OCI-LY7 (cell line): ENCODE measurements at places on chromosomes 7 and 10.

DNA sequence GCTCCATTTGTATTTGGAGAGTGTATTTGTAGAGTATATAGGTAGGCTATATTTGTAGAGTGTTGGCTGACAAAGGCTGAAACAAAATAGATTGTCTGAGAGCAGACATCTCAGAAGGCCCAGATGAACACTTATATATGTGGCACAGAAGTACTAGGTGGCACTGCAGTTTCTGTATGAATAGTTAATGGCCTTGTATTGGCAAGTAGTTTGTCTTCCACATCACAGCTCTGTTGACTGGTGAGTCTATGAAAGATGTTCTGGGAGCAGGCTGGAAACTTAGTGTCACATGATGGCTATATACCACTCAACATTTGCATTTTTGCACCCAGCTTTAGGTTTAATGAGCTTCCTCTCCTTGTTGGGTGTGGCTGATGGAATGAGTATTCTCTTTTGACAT lies 51.9 kb downstream of the CCNY start:
- no peak for DNase-seq

GRCh38 chr10:48555310-48556042 lies 49.4 kb downstream of the ARHGAP22 start:
- no peak for DNase-seq

DNA sequence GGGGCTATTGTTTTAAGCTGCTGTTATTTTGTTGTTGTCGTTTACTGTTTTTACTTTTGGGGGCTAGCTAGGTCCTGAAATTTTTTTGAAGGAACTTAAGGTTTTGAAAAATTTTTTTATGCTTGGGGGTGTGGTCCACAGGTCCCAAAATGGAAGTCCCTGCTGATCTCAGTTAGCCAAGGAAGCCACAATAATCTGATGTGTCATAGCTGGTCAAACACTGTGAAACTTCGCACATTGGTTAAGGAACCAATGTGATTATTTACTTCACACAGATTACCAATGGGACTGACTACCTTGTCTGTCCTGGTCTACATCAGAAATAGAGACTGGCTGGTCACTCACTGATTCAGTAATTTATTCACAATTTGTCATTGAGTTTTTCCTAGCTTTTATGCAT lies 29.5 kb upstream of the HYCC1 start:
- no peak for DNase-seq

GRCh38 chr7:103065667-103066066 lies 8.9 kb downstream of the FBXL13 start:
- DNase-seq, result peak; percentile 69

- DNase-seq, result no peak
Observed at GRCh38 chr10:4456279-4456678, 369.7 kb upstream of the AKR1E2 start.

- DNase-seq, result no peak
Observed at GRCh38 chr7:29613100-29613499, 49.5 kb downstream of the PRR15 start.

GRCh38 chr7:63925626-63926460 lies 72.8 kb upstream of the ZNF722 start:
- DNase-seq, result no peak

DNA sequence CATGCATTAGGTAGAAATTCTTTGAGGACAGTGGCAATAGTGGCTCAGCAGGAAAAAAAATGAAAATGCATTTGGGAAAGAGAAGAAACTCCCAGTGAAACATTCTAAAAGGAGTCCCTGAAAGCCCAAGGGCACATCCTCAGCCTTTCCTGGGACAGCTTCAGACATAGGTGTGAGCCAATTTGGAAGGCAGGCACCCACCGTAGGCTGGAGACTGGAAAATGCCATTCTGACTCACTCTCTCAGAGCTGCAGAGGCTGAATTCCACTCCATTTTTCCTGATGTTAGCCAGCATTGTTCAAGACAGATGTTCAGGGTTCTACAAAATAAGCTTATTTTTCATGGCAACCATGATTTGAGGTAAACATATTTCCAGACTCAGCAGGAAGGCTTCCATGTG lies 379.0 kb upstream of the FZD8 start:
- DNase-seq, result no peak

GRCh38 chr7:66150471-66150870 lies 35.8 kb downstream of the CRCP start:
- DNase-seq, result no peak

DNA sequence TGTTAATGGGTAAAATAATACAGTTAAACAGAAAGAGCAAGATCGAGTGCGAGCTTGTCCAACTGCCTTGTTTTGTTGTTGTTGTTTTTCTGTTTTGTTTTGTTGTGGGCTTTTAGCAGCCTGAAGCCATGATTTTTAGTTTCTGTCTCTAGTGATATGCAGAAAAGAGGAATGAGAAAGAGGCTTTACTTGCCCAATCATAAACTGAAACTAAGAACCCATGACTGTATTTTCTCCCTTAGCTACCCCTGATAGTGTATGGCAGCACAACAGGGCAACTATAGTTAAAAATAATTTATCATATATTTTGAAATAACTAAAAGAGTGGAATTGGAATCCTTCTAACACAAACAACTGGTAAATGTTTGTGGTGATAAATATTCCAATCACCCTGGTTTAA lies 493.9 kb downstream of the GLRX3 start:
- no peak for DNase-seq

DNA sequence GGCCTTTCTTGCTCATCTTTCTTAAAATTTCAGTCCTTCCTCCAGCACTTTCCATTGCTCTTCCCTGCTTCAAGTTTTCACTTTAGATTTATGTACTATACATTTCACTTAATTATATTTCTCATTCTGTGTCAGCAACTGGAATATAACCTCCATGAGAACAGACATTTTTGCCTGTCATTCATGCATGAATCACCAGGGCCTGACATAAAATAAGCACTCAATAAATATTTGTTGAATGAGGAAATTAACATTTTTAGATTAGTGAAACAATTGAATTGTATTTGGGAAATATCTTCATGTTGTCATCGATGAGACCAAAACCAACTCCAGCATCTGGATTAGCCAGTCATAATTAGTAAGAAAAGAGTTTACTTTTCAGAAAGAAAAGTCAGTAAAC lies 6.1 kb downstream of the SAMD9L start:
- DNase-seq, result no peak

GRCh38 chr7:45054442-45054841 lies 34.3 kb downstream of the NACAD start:
- no peak for DNase-seq

DNA sequence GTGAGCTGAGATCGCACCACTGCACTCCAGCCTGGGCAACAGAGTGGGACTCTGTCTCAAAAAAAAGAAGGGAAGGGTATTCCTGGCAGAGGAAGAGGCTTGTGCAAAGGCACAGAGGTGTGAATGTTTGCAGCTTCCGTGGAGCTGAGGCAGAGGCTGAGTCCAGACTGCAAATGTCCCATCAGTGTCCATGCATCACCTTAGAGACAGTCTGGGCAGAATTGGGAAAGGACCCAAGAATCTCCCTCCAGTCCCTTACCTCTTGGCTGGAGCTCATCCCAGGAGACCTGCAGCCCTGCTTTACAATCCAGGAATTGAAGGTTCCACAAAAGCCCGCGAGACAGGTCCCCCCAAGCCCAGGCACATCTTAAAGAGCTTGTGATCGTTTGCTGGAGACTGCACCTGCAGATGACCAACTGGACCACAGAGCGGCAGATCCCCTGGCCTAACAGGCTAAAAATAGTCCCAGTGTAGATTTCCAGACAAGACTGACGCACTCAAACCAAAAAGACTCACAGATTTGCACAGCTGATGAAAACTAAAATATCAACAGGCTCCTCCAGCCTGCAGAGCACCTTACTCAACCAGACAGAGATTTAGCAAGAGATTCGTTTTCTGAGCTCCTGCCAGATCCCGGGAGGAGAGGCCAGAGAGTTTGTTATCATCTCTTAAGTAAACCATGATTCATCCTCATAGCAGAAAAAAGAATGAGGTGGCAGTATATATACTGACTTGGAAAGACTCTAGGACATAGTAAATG lies 22.9 kb upstream of the NANOS1 start:
- no peak for DNase-seq

DNA sequence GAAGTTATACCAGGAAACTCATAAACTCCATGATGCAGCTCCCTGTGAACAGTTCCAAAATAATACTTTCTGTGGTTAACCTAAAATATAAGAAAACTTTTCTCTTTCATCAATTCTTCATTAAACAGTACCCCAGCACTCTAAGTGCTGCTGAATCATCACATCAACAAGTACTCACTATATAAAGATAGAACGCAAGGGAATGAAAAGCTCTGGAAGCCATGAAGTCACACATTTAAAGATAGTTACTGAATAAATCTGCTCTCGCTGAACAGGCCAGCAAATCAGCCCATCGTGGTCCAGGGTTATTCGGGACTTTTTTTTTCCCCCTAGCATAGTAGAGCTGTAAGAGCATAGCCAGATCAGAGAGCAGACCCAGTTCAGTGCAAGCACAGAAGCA lies 254.3 kb downstream of the IPMK start:
- DNase-seq, result no peak

DNA sequence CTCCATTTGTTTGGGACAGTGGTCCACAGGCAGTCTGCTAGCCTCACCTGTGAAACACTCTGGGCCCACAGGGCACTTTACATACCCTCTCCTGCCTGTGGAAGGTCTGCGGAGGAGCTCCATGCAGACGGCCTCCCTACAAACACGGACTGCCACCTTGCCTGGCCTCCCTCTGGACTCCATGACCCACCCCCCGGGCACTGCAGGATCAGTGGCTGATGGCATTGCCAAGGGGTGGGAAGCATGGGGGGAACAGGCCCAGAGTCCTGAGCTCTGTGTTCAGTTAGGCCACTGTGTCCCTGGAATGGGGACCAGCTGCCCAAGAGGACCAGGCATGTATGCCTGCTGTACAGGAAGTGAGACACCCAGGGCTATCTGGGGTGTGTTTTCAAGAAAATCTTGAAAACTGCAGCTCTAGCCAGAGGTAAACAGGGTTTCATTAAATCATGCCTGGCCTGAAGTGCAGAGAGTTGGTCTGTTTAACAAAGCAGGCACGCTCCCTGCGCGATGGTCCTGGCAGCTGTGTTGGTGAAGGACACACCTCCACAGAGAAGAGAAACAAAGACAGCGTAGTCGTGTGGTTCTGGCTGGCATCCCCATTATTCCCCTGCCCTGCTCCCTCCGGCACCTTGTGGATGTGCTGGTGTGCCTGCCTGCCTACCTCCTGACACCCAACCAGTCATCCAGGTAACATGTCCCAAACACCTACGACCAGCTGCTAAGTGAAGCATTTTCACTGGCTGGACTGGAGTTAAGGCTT lies 470.8 kb upstream of the ZMIZ1 start:
- no peak for DNase-seq

DNA sequence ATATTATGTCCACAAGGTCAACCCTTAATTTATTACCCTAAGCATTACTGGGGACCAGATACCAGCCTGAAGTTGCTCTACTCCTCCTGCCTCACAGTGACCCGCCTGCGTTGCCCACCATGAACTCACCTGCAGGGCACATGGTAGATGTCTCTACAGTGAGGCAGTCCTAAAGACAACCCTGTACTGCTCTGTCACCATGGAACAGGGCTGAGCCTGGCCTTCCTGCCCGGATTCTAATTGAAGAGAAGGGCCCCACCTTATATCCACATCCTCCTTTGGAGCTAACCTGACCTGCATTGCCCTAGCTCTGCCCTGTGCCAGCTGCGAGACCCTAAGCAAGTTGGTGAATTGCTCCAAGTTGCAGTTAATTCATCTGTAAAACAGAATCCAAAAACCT lies 4.1 kb downstream of the SH3PXD2A start:
- no peak for DNase-seq

DNA sequence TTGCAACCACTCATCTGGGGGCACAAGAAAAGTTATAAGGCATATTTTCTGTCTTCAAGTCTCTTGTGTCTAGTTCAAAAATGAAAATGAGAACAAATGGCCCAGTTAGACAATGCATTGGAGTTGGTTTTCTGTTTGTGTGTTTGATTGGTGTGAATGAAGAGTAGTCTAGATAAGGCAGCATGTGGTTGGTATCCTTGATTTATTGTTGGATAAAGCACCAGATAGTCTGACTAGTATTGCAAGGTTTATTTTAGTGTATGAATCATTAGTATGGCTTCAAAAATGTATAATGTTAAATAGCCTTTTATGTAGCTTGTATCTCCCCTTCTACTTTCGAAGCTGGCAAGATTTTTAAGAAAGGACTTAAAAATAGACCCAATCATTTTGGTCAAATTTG lies 237.3 kb downstream of the CDK14 start:
- DNase-seq, result no peak

DNA sequence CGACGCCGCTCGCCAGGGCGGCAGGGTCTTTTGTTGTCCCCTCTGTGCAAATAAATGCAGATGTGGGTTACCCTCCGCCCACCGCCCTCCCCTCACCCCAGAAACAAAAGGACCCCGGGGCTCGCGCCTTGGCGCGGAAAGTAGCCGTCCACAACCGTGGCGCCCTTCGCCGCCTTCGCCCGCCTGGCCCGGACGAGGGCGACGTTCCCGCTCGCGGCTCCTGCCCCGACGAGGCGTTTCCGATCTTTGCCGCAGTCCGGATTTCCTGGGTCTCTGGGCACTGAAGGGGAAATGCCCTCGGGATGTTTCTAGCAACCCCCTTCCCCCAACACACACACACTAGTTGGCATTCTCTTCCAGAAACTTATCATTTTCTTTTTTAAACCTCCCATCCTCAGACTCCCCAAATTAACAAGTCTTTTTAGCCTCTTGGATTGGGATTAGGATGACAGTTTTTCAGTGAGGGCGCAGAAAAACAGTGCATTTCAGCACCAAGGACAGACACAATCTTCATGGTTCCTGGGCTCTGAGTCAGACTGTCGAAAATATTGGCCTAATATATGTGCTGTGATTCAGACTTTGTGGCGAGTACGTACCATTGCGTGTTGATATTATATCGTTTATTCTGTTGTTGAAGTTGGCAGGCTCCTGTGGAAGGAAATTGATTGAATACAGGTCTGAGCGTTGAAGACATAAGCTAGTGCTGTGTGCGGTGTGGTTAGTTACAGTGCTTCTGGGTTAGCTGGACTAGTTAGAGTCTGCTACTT lies 771 bp downstream of the PHYHIPL start:
- DNase-seq, result no peak

- no peak for DNase-seq
Observed at GRCh38 chr10:114426476-114426875, 22.2 kb upstream of the AFAP1L2 start.

GRCh38 chr7:74083928-74084721 lies 521 bp downstream of the LIMK1 start:
- DNase-seq, result peak; percentile 75

DNA sequence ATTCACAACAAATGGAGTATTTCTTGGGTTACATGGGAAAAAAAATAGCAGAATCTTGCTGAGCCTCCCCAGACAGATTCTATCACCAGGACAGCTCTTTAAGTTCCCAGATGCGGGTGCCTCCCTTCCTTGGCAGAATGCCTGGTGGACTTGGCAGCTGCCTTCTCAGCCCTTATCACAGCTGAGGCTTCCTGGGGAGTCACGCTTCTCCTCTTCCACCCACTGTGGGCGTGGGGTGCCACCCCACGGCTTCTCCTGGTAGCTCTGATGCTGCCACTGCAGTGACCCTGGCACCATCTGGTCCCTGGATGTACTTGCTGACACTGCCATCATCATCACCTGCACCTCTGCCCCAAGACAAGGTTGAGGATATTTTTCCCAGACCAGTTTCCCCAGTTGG lies 16.2 kb upstream of the NME8 start:
- DNase-seq, result no peak
